Brain pericyte (primary cell): ENCODE measurements at places on chromosomes 16 and 17.

GRCh38 chr17:72726936-72727335, 365.6 kb downstream of the SLC39A11 start:
- no peak for DNase-seq

DNA sequence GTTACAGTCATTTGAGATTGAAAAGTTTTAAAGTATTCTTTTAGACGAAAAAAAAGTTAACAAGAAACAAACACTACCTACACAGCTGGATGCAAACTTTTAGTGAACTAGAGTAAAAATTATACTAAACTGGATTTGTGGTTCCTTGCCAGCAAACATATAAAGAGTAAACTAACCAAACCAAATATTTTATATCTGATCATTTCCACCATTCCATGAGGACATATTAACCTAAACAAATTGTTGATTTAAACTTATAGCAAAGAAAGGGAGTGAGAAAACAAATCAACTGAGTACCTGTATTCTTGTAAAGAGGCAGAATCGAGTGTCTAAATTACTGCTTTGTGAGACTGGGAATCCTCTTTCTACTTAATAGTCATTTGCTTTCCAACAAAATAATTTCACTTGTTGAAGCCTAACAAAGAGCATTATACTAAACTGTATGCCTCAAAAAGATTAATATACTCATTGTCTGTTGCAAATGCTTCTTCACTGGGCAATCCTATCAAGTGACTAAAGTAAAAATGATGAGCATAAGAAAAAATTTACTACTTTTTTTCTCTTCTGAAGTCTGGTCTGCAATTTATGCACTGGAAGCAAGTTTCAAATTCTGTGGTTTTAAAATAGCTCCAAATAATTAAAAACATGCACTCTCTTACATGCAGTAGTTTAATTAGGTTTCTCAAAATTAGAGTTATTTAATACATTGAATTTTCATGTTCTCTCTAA, 37.5 kb downstream of the AKAP10 start:
- DNase-seq, result no peak

GRCh38 chr16:66342294-66342900, 24.1 kb upstream of the CDH5 start:
- DNase-seq, result no peak

- DNase-seq, result no peak
These were observed 31.4 kb downstream of the STX8 start for GRCh38 chr17:9544221-9544620.

DNA sequence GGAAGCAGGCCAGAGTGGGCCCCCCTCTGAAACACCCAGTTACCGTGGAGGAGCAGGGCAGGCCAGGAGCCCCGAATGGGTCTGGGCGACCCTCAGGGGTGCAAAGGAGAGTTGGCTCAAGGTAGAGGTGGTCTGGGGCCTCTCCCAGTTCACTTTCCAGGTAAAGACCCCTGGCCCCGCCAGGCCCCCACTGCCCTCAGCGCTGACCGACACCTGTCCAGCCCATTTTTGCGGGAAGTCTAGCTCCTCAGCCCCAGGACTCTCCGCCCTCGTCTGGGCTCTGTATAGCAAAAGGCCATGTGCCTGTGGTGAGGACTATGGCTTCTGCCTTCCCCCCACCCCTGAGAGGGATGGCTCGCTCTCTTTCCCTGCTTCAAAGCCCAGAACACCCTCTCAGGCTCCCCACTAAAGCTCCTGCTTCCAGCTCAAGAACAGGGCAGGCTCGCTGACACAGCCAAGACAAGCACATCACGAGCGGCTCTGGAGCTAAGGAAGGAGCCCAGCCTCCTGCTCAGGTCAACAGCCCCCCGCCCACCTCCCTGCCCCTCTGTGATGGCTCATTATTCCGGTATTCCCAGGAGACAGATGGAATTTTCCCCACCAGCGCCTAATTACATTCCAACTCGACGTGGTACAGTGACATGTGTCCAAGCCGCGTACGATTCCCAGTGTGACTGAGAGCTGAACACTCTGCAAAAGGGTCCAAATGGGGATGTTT, 59.4 kb downstream of the RTN4RL1 start:
- DNase-seq, result no peak

DNA sequence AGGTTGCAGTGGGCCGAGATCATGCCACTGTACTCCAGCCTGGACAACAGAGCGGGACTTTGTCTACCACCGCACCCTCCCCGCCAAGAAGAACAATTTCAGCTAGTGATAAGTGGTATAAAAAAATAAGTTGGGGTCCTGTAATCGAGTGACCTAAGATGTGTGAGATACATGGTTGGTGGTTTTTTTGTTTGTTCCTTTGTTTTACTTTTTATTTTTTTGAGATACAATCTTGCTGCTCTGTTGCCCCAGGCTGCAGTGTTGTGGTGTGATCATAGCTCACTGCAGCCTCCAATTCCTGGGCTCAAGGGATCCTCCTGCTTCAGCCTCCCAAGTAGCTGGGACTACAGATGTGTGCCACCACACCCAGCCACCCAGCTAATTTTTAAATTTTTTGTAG, 58.7 kb downstream of the PITPNC1 start:
- DNase-seq, result no peak

DNA sequence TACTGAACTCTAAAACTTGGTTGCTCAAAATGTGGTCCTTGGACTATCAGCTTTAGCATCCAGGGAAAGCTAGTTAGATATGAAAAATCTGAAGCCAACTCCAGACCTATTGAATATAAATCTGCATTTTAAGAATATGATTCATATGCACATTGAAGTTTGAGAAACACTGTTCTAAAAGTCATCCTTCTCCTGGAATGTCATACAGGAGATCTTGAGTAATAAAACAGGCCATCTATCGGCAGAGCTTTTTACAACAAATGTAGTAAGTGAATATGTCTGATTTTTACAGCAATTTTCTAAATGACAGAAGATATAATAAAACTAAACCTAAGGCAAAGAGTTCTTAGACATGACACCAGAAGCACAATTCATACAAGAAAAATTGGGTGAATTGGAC, 140.4 kb downstream of the PMP22 start:
- no peak for DNase-seq

DNA sequence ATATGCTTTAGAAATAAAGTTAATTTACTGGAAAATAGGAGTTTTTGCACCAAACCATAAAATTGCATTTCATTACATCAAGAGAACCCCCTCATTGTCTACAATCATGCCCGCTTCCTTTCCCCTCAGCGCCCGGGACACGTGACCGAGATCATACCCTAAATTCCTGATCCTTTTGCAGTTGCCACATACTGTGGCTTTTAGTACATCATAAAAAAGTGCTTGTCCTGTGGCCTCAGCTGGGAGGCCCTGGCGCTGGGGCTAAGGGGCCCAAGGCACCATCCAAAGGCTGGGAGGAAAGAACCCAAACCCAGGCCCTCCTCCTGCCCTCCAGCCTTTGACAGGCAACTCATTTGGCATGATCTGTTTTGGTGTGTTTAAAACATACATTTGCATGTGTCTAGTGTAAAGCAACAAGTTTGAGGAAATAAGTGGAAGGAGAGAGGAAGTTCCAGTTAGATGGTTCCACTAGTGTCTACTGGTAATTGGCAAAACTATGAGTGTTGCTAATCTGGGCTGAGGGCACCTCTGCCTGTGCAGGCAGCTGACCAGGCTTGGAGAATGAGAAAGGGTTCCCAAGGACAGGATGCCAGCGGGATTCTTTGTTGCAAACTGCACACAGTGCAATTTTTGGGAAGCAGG, 6.0 kb downstream of the CDK5R1 start:
- DNase-seq, result no peak

GRCh38 chr17:17462048-17462824, 14.6 kb upstream of the MED9 start:
- no peak for DNase-seq

- no peak for DNase-seq
These were observed 197.6 kb downstream of the XYLT1 start for GRCh38 chr16:17273142-17273561.

DNA sequence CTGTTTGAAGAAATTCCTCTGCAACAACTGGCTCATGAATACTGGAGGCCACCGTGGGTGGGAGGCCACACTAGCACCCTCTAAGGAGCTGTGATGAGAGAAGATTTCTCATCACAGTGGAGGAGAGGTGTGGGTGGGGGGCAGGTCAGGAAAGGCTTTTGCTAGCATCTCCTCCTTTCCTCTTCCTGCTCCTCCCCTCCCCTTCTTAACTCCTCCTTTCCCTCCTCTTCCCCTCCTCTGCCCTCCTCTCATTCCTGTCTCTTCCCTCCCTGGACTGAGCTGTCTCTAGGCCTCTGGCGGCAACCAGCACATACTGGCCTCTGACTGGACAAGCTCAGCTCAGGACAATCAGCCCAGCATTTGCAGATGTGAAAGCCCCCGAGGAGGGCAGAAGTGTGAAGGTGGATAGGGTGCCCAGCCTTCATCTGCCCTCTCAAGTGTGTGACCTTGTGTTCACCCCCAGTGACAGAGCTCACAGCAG, 19.0 kb upstream of the LHX1 start:
- DNase-seq, result no peak

- DNase-seq, result no peak
These were observed 242.0 kb downstream of the FTO start for GRCh38 chr16:53945996-53946395.

- no peak for DNase-seq
These were observed 10.5 kb downstream of the TMIGD1 start for GRCh38 chr17:30323262-30323894.

- no peak for DNase-seq
These were observed 913 bp upstream of the KRT16 start for GRCh38 chr17:41613277-41614082.
